ENCODE measurements at places on chromosomes 7 and 10.

DNA sequence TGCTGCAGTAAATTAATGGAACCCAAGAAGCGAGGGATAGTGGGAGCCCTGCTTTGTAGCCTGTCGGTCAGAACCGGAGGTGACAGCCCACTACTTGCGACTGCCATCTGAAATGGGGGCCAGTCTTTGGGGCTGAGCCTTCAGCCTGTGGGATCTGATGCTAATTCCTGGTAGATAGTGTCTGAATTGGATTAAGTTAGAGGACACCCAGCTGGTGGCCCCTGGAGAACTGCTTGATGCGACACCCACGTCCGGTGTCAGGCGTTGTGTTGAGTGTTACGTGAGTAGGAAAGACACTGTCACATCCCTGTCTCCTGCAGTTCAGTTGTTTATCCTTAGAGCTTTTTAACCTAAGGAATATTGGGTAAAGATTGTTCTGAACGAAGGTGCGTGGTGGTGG lies 5.0 kb downstream of the EIF3B start:
- DNase-seq = no peak

- DNase-seq = no peak
These were observed 141.4 kb downstream of the DOCK4 start for GRCh38 chr7:112064627-112065385.

DNA sequence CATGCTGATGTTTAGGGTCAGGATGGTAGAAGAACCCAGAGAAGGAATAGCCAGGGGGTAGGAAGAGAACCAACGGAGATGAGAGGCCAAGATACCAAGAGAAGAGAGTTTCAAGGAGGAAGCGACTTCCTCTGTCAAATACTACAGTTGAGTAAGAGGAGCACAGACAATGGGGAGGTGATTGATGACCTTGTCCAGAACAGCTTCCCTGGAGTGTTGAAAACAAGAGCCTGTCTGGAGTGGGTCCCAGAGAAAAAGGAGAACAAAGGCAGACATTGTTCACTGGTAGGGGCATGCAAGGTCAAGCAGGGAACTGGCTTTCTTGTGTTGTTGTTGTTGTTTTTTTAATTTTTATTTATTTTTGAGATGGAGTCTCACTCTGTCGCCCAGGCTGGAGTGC lies 9.6 kb upstream of the TRIM56 start:
- no peak for DNase-seq

- DNase-seq = no peak
These were observed 23.4 kb downstream of the COX15 start for GRCh38 chr10:99708428-99709012.

GRCh38 chr10:2686691-2687090 lies 380.7 kb upstream of the PFKP start:
- DNase-seq = no peak

DNA sequence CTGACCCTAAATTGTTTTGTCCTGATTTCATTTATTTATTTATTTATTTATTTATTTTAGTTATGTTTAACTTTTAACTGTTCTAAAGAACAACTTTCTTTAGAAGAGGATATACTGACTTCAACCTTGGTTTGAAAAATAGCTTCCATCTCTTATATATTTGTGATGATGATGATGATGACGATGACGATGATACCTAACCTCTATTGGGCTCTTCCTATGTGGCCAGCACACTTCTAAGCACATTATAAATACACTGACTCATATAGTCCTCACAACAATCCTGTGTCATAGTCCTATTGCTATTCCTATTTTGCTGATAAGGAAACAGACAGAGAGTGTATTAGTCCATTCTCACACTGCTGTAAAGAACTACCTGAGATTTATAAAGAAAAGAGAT lies 162.9 kb upstream of the KIAA1217 start:
- DNase-seq = no peak

Data from stimulated activated CD8-positive, alpha-beta memory T cell treated with anti-CD3 and anti-CD28 coated beads, Interleukin-7, amount 100 ng/mL, for 48 hours (primary cell).